ENCODE measurements at places on chromosomes 1 and 21. TPM values are rescaled to one million over a fixed set of nuclear protein-coding genes. Genes with fewer than 3 reads are reported as not detected.

The ENAH gene
- polyA plus RNA-seq: 153 TPM

The F3 gene
- polyA plus RNA-seq: 269 TPM

The THRAP3 gene
- polyA plus RNA-seq: 96.4 TPM

The ITGB2 gene
- not detected for polyA plus RNA-seq

The S100A12 gene
- not detected for polyA plus RNA-seq

The LIPI gene
- polyA plus RNA-seq: not detected

The KCNT2 gene
- polyA plus RNA-seq: 0.87 TPM

The HSPB7 gene
- 10.1 TPM for polyA plus RNA-seq

The TNFSF4 gene
- polyA plus RNA-seq: 20.9 TPM

The CLCA1 gene
- polyA plus RNA-seq: 0.01 TPM

The DMRTB1 gene
- polyA plus RNA-seq: not detected

The HTR6 gene
- polyA plus RNA-seq: not detected

The MX2 gene
- polyA plus RNA-seq: 0.45 TPM

The F13B gene
- not detected for polyA plus RNA-seq

The CCDC30 gene
- 0.56 TPM for polyA plus RNA-seq

The BCL2L15 gene
- 0.03 TPM for polyA plus RNA-seq

The IRF6 gene
- polyA plus RNA-seq: 1.00 TPM

The FAM3B gene
- not detected for polyA plus RNA-seq

The ORC1 gene
- 3.6 TPM for polyA plus RNA-seq

The POU3F1 gene
- not detected for polyA plus RNA-seq

The PM20D1 gene
- polyA plus RNA-seq: 0.02 TPM

The DIPK1A gene
- polyA plus RNA-seq: 85.7 TPM

The MATN1 gene
- polyA plus RNA-seq: not detected

The MPL gene
- polyA plus RNA-seq: not detected

The OXCT2 gene
- 0.62 TPM for polyA plus RNA-seq

The FCMR gene
- polyA plus RNA-seq: 4.3 TPM

The C1orf94 gene
- polyA plus RNA-seq: 0.10 TPM

The DMBX1 gene
- not detected for polyA plus RNA-seq

The IL12RB2 gene
- 0.01 TPM for polyA plus RNA-seq

The MPZ gene
- 1.9 TPM for polyA plus RNA-seq

The WNT9A gene
- 1.0 TPM for polyA plus RNA-seq

The TSPEAR gene
- polyA plus RNA-seq: not detected

The LCE2B gene
- 0.53 TPM for polyA plus RNA-seq

The CHODL gene
- polyA plus RNA-seq: not detected

The ADAMTS5 gene
- 2.8 TPM for polyA plus RNA-seq

The PKP1 gene
- polyA plus RNA-seq: 0.06 TPM

The TTC22 gene
- polyA plus RNA-seq: not detected

The OLIG2 gene
- not detected for polyA plus RNA-seq

The RNU5D-1 gene
- polyA plus RNA-seq: not detected

The CD2 gene
- not detected for polyA plus RNA-seq

The FOXO6 gene
- polyA plus RNA-seq: not detected

The GJA8 gene
- not detected for polyA plus RNA-seq

The SPSB1 gene
- 14.3 TPM for polyA plus RNA-seq

The TCHH gene
- polyA plus RNA-seq: not detected

The IGSF9 gene
- polyA plus RNA-seq: not detected

The SLC25A34 gene
- polyA plus RNA-seq: 0.35 TPM

The LCE1C gene
- not detected for polyA plus RNA-seq

The C1orf141 gene
- polyA plus RNA-seq: not detected

The SEMA6C gene
- polyA plus RNA-seq: 0.76 TPM

The PLPP3 gene
- 185 TPM for polyA plus RNA-seq

The LAX1 gene
- polyA plus RNA-seq: not detected

The DPYD gene
- polyA plus RNA-seq: 25.2 TPM

The LCE1D gene
- polyA plus RNA-seq: not detected

The SKI gene
- 11.6 TPM for polyA plus RNA-seq

The SPRR2F gene
- not detected for polyA plus RNA-seq
